ENCODE measurements at places on chromosomes 16 and 17.

GRCh38 chr17:81322271-81323082 lies 27.4 kb upstream of the SLC38A10 start:
- no peak for DNase-seq

- DNase-seq: no peak
These were observed 16.7 kb downstream of the COX4I1 start for GRCh38 chr16:85816159-85816558.

GRCh38 chr16:75337430-75337829 lies 86.0 kb upstream of the BCAR1 start:
- no peak for DNase-seq

DNA sequence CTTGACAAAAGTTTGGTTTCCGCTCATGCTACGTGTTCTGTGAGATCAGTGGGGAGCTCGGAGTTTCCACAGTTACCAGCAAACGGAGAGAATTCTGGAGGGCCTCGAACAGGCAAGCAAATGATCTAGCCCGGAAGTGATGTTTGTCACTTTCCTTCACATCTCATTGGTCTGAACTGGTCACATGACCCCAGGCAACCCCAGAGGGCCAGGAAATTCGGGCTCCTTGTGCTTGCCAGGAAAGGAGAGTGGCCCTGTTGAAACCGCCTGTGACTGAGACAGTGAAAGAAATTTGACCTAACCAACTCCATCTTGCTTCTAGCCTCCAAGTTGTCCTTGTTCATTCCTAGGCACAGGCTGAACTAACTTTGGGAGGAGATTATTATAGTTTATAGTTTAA lies 23.0 kb downstream of the SPPL2C start:
- DNase-seq: no peak

DNA sequence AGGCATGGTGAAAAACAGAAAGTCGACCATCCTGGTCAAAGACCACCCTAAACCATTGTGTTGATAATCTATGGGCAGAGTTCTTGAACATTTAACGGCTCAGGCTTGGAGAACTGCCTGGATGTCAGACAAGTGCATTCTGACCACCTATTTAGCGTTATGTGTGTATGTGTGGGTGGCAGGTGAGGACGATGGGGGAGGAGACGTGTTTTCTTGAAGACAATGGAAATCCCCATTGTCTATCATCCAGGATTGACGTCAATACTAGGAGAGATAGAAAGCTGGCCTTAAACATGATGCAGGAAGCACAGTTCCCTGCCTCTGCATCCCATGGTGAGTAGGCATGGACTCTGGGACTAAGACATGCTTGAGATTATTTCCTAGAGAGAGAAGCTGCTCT lies 157.4 kb upstream of the MAF start:
- DNase-seq: no peak

DNA sequence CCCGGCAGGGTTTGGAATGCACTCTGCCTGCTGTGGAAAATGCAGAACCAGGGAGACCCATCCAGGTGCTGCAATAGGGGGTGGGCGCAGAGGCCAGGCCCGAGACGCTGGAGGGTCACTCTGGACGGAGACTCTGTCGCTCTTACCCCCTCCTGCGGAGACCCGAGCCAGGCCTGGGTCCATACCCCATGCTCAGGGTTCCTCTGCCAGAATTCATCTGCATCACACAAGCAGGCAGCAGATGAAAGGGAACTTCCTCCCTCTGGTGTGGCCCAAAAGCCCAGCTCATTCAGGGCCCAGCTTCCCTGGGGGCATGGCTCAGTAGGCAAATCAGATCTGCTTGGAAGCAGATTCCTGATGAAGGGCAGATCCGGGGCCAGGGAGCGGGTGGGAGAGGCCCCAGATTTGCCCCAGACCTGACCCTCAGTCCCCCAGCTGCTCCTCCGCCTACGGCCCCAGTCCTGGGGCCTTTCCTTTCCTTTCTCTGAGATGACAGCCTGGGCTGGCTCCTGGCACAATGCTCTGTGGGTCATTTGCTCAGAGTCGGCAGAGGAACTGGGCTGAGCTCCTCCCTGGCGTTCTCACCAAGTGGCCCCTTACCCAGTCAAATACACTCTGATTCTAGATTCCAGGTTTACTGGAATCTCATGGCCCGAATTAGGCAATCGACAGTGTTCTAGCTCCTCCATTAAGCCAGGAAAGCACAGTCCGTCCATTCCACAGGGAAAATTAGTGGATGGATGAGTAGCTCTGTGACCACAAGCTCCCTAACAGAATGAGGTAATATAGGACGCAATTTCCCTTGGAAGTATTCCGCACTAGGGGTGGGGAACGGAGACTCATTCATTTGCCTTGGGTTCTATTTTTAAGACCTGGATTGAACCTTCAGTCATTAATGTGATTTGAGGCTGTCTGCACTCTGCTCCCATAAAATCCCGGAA lies 19.1 kb upstream of the RASD1 start:
- no peak for DNase-seq

DNA sequence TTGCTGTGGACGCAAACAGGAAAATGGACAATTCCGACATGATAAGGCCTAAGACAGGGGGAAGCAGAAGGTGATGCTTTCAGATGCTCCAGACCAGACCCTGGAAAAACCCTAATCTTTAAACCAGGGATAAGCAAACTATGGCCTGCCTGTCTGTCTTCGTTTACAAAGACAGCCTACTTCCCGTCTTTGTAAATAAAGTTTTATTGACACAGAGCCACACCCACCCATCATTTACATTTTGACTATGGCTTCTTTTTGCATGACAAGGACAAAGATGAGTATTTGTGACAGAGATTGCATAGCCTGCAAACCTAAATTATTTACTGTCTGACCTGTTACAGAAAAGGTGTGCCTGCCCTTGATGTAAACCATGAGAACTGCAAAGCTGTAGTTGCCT lies 177.9 kb downstream of the WSCD1 start:
- DNase-seq: no peak

DNA sequence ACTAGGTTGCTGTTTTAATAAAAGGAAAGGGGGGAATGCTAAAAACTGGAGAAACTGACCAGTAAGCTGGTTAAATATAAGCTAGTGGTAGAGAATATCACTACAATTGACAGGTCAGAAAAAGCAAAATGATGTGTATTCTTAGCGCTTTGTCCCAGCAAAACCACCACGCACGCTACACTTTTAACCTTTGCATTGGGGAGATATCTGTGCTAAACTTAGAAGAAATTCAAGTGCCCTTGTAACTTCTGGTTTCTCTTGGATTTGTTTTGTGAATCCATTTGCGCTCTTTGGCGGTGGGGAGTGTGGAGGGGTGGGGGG lies 1.4 kb downstream of the GAN start:
- no peak for DNase-seq

- DNase-seq: no peak
These were observed 10.6 kb downstream of the CCDC102A start for GRCh38 chr16:57525761-57526160.

DNA sequence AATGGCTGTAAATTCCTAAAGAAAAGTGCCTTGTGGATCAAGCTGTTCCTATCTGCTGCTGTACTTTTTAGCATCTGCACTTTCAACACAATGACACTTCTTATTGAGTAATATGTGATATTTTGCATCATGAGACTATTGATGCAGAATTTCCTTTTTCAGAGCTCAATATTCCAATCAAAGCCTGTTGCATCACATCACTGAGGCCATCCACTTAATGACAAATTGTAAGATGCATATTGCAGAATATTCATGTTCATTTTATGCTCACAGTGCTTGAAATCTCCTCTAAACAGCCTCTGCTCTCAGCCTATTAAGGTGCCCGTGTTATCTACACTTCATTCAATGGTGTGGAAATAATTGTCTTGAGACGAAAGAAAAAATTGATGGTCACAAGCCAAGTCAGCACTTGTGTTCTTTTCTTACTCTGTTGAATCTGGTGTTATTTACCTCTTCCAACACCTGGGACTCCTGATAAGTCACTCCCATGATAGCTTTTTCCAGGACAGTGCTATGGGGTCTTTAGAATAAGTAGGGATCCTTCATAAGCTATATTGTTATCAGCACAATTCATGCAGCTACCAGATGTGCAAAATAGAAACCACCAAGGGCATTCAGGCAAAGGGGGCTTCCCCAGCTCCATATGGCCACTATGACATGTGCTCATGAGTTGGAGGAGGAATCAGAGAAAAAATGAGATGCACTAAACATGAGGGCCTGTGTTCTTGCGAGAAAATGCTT lies 9.3 kb upstream of the SKAP1 start:
- no peak for DNase-seq

All from HS-5 (cell line).